GM12864 (cell line): ENCODE measurements at places on chromosomes 16 and 17.

GRCh38 chr16:82152196-82152595 is 17.8 kb downstream of the MPHOSPH6 start:
- no peak for DNase-seq

DNA sequence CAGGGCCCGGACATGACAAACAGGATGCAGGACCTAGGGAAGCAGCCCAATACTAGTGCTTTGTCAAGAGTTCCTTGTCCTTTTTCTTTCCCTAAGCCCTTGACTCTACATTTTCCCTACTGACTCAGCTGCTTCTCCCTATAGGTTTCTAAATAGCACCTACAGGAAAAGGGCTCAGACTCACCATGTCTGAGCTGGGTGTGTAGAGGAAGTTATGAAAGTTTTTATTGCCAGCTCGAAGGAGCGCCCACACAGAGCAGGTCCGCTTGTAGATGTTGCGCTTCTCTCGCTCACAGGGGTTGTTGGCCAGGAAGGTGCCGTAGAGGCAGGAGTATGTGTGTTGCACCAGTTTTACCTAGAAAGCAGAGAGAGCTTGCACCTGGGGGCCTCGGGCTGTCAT is 10.6 kb downstream of the MTMR4 start:
- DNase-seq, result no peak

GRCh38 chr17:30368912-30369720 is 9.6 kb upstream of the CPD start:
- no peak for DNase-seq

GRCh38 chr16:4689864-4690704 is 3.3 kb upstream of the NUDT16L1 start:
- no peak for DNase-seq

- no peak for DNase-seq
Measured at GRCh38 chr16:1708768-1709180, 2.8 kb downstream of the MAPK8IP3 start.

DNA sequence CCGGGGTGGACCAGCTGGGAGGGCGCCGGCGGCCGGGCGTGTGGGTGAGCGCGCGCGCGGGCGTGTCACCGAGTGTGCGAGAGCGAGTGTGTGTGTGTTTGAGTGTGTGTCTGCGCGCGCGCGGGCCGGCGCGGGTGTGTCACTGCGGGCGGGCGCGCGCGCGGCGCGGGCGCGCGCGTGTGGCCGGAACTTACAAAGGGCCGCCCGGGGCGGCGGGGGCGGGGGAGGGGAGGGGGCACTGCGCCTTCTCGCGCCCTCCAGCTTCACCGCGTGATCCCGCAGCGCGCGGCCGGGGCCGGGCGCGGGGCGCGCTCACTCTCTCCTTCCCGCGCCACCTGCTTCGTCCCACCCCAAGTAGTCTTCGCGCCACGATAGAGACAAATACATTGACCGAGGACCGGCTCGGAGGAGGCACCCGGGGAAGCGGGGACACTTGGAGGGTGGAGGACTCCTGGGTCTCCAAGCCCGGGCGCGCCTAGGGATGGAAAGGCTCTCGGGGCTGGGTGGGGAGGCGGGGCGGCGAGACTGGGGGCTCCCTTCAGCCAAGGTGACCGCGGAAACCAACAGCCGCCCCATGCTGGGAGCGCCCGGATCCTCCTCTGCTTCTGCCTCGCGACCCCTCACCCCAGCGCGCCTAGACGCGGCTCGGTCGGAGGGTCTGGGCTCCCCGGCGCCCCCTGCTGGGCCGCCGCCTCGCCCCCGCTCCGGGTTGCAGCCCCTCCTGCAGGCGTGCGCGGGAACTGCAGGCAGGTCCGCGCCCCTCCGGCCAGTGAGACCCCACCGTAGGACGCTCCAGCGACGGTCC is at the start of gene SRCIN1:
TSS of gene SRCIN1 (minus strand) at position 112 of the 805 bp plus-strand sequence. CDS start 247 bp downstream, outside the sequence.
- DNase-seq, result no peak

DNA sequence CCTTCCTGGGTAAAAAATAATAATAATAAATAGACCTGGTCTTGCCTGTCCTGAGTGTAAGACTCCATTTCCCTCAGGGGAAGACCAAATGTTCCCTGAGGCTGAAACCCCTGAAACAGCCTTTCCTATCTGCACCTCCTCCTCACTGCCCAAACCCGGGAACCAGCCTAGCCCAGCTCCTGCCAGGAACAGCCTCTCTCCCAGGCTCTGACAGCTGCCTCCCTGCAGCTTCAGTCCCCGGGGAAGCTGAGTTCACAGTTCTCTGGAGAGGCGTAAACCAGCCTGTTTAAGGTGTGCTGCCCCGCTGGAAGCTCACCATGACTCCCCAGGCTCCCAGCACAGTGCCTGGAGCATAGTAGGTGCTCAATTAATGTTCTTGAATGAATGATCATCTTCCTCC is 7.3 kb upstream of the CDT1 start:
- DNase-seq, result no peak

DNA sequence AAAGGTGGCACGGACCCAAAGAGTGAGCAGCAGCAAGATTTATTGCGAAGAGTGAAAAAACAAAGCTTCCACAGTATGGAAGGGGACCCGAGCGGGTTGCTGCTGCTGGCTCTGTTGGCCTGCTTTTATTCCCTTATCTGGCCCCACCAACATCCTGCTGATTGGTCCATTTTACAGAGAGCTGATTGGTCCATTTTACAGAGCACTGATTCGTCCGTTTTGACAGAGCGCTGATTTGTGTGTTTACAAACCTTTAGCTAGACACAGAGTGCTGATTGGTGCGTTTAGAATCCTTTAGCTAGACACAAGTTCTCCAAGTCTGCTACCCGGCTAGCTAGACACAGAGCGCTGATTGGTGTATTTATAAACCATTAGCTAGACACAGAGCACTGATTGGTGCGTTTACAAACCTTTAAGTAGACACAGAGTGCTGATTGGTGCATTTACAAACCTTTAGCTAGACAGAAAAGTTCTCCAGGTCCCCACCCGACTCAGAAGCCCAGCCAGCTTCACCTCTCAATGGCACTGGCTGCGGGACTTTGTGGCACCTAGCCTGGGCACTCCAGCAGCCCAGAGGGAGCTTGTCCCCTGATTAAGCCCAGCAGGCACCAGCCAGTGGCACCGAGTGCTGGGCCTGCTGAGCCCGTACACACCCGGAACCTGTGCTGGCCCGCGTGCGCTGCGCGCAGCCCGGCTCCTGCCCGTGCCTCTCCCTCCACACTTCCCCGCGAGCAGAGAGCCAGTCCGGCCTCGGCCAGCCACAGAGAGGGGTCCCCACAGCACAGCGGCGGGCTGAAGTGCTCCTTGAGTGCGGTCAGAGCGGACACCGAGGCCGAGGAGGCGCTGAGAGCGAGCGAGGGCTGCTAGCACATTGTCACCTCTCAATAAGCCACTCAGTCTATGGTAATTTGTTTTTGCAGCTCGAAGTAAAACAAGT is 15.1 kb downstream of the IGSF6 start:
- DNase-seq, result no peak

- no peak for DNase-seq
Measured at GRCh38 chr17:27415120-27415795, 41.0 kb upstream of the KSR1 start.
